Mucosa of gallbladder (tissue), 1 donor: ENCODE measurements at places on chromosomes 4 and X. TPM values are rescaled to one million over a fixed set of nuclear protein-coding genes. Genes with fewer than 3 reads are reported as not detected.

Gene S100G
- total RNA-seq = not detected

Gene UGT2B17
- 4.9 TPM for total RNA-seq

Gene RTL9
- total RNA-seq = 0.17 TPM

Gene F8
- 5.5 TPM for total RNA-seq

- no peak for DNase-seq
These were observed 17.7 kb downstream of the HELT start for GRCh38 chr4:185036019-185036418.

DNA sequence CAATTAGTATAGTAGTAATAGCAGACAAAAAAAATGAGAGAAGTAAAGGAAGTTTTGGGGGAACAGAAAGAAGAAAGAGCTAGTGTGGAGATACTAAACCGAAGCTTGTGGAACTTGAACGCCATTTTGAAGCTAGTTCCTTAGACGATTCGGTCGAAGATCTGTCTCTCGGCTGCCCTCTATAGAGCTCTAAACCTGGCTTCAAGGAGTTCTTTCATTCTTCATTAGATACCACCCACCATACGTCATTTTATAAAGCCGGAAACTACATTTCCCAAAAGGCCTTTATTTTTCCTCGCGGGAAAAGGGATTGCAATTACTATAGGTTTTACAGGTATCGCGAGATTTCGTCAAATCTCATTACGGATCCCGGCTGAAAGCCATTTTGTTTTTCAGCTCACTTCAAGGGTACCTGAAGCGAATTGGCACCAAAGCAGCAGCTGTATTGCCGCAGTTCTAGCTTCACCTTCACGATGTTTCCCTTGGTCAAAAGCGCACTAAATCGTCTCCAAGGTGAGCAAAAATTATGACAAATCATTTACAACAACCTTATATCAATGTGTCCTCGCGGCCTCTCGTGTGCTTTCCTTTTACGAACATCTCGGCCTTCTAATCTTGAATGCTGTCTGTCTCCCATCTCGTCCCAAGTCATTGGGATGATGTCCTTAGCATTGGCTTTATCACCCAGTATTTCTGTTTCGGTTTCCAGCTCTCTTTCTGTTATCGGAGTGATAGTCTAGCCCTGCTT lies at the start of gene COX7B:
COX7B (plus strand) TSS at position 388 of the 748 bp plus-strand sequence; CDS start at position 474, 86 bp downstream.
- DNase-seq = peak; percentile 83

- DNase-seq = no peak
These were observed 27.9 kb upstream of the SLITRK4 start for GRCh38 chrX:143663755-143664154.

DNA sequence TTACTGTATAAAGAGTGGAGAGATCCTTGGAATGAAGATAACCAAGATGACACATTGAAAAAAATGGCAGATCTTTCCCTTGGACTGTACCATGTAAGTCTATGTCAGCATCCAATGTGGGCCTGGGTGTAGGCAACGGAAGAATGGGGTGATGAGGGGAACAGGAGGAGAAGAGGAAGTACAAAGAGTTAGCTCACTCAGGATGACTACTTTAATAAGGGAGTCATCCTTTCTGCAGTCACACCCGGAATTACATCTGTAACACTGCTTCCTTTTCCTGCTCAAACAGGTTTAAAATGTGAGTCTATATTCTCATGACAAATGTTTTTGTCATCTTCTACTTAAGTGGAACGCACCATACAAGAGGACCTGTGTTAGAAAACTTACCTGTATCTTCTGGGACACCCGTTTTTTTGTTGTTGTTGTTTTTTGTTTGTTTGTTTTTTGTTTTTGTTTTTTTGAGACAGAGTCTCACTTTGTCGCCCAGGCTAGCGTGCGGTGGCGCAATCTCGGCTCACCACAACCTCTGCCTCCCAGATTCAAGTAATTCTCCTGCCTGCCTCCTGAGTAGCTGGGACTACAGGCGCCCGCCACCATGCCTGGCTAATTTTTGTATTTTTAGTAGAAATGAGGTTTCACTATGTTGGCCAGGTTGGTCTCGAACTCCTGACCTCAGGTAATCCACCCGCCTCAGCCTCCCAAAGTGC lies 18.0 kb downstream of the HPSE start:
- no peak for DNase-seq

DNA sequence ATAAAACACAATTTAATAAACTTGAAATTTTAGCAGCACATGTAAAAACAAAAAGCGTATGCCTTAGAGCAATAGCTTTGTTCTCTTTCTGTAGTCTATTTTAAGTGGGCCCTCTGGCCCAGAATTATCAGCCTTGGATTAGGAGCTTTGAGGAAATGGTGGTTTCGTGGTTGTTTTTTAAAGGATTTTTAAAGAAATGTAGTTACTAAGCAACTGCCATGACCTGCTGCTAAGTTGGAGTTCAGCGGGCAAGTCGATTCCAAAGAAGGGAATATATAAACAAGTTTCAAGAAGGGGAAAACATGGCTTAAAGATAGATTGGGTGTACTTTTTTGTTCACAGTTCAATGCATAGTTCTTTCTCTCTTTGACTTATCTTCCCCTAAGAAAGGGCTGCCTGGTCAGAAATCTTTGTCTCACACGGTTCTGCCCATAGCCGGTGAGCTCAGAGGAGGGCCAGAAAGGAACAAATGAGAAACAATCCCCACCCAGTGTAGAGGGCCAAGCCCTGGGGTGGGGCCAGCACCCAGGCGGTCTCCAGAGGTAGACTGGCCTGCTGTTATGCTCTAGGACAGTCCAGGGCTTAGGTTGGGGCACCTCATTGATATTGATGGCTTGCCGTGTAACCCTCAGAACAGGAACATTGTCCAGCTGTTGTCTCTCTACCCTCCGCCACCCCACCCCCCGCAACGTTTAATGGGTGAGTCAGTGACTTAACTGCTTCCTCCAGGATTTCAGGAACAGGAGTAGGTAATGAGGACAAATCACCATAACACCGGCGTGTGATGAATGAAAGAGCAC lies 32.5 kb downstream of the DLG3 start:
- peak; percentile 74 for DNase-seq

- DNase-seq = no peak
These were observed 619.7 kb downstream of the MID1IP1 start for GRCh38 chrX:39421006-39421405.

- no peak for DNase-seq
These were observed 77.6 kb upstream of the ZNF518B start for GRCh38 chr4:10534820-10535219.

- DNase-seq = no peak
These were observed 94.4 kb downstream of the NLGN4X start for GRCh38 chrX:6134255-6134654.

GRCh38 chr4:173424899-173425805 lies 26.2 kb upstream of the SCRG1 start:
- DNase-seq = no peak

DNA sequence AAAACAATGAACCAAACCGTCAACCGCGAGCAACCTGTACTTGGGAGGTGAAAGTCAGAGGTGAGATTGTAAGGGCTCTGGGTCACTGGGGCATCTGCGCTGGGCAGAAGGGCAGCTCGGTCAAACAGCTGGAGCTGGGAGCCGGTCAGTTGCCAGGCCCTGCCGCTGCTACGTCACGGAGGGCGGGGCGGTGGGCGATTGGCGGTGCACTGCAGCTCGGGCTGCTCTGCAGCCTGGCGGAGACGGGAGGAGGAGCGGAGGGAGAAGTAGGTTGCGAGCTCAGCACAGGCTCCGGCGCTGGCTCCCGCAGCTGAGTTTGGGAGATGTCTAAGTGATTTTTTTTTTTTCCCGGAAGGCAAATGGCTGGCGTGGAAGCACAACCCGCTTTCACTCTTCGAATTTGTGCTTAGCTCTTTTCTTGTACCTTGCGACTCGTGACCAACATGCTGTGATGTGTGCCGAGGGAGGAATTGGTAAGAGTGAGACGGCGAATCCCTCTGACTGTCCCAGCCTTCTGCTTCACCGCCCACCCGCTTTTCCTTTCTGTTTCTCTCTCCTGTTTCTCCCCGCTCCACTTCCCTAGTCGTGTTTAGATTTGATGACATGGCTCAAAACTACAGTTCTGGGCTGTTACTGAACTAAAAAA lies at the start of gene ATP10D:
ATP10D (plus strand) TSS at position 229 of the 646 bp plus-strand sequence. CDS start 27,266 bp downstream, outside the sequence.
- peak; percentile 95 for DNase-seq

DNA sequence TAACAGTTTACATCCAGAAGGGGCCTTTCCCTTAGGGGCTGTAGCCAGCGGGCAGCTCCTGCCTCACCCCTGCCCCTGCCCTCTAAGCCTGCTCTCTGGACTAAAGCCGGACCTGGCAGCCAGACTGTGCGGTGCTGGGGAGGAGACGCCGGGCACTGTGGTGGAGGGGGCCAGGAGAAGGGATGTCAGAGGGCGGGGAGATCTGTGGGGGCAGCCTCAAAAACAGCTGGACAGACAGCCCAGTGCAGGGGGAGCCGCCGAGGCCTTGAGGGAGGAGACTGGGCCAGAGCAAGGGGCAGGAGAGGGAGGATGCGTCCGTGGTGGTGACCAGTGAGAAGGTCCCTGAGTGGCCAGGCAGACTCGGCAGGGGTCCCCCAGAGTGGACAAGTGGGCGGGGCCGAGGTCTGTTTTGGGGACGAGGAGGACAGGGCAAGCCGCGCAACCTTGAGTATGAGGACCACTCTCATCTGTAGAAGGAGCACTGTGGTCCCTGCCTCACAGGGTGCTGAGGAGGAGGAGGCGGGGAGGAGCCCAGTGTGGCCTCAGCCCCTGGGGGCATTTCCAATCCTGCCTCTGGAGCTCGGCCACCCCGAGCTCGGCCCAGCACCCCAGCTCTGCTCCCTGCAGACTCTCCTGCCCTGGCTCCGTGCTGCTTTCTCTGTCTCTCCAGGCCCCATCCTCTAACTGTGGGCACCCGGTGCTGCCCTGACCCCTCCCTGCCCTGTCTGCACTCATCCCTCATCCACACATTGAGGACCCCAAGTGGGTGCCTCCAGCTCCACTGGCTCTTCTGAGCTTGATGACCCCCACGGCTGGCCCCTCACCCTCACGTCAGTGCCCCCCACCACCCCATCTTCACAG lies 59.2 kb upstream of the NKX1-1 start:
- DNase-seq = no peak

DNA sequence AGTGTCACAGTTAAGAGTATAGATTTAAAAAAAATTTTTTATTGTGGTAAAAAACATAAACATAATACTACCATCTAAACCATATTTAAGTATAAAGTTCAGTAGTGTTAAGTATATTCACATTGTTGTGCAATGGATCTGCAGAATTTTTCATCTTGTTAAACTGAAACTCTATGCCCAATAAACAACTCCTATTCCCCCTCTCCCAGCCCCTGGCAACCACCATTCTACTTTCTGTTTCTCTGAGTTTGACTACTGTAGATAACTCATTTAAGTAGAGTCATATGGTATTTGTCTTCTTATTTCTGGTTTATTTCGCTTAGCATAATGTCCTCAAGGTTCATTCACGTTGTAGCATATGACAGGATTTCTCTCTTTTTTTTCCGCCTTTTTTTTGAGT lies 112.4 kb downstream of the PTTG2 start:
- no peak for DNase-seq

DNA sequence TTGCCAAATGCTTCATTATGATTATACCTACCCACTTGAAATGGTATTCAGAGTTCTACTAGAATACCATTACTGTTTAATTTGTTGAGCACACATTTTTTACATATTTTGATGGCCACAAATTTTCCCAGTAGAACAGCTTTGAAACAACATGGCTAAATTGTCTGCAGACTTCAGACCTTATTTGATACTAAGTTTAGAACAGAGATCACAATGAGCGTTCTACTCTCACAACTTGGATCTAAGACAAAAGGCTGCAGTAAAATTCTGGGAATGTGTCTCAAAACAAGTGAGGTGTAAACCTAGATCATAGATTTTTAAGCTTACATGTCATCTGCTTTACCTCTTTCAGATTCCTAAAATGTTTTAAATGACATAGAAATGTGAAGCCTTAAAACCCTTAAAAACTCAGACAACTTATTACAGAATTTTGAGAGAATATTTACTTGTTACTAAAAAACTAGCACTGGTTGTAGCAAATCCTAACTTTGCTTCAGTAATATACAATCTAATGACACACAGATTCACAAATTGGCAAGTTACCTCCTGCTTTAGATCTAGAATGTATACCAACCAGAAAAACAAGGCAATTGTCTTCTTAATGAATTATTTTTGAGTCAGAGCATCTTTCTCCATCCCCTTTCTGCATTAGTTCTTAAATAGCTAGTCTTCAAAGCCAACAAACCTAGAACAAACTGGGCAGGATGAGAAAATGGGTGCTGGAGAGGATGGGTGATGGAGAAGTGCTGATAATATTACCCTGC lies 243.3 kb downstream of the SLC7A11 start:
- DNase-seq = no peak

- no peak for DNase-seq
These were observed 20.3 kb downstream of the SHISA3 start for GRCh38 chr4:42417550-42417949.

DNA sequence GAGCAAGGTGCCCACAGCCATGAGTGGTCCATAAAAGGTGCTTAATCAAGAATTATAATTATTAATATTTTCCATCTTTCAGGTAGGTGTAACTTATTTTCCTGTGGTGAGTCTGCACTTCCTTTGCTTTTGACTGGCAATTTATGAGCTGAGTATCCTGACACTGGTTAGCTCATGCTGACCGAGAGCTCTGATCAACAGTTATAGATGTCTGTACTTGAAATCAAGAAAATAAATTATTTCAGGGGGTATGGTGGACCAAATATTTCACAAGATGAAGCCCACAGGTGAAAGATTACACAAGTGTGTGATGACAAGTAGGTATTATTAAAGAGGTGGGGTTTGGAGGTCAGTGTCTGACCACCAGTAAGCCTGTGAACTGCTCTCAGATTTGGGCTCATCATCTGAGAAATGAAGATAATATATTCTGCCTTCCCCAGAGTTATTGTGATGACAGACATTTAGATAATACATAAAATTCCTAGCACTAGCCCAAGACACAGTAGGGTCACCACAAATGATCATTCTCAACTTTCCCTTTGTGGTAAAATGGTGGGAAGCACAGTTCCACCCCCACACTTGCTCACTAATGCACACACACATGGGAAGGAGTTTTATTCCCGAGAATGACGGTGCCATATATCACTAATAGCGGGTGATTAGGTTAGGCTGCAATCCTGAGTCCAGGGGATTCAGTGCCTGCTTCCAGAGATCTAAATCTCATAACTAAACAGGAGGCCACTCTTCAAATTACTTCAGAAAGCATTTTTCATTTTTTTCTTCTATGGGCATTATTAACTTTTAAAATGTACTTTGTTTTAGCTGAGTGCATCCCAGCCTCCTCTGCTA lies 34.0 kb upstream of the PACRGL start:
- DNase-seq = no peak

- DNase-seq = no peak
These were observed 262.0 kb downstream of the PPP1R2C start for GRCh38 chrX:42515939-42516338.

DNA sequence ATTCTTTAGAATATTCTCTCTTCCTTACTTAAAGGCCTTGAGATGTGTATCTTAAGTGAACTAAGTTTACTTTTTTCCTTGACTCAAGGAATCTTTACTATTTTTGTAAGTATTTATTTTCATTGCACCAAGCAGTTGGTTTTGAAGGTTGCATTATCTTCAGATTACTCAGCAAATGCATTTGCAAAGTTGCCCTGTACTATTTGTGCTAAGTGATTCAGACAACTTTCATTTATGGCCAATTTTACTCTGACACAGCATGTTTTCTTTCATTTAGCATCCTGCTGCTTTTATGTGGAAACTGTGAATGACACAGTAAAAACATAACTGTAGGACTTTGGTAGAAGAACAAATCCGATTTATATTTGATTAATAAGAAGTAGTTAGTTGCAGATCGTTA lies 191.0 kb downstream of the CCSER1 start:
- no peak for DNase-seq

- no peak for DNase-seq
These were observed 13.0 kb downstream of the SMARCA1 start for GRCh38 chrX:129510331-129510730.
